ENCODE measurements at places on chromosomes 13 and 19. TPM values are rescaled to one million over a fixed set of nuclear protein-coding genes. Genes with fewer than 3 reads are reported as not detected.

JAK3 gene
- 105 TPM for total RNA-seq

DNA sequence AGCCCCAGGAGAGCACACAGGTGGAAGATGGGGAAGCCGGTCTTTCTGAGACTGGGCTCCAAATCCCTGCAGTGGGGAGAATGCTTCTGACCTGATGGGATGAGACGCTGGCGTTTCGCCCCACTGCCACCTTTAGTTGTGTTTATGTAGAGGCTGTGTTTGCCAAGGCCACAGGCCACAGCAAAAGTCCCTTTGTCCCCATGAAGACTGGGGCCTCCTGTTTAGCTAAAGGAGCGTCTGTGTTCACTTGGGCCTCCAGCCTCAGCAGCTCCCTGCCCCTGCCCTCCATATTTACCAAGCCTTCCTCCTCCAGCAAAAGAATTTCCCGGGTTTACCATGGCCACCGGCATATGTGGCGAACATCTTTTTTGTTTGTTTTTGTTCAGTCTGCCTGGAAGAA is 10.4 kb upstream of the KLK14 start:
- no peak overlapping the region for H3K4me3 ChIP-seq
- peaks cover 19% of the 10 kb centered on the region for H3K4me1 ChIP-seq
- H3K27ac ChIP-seq = no peak overlapping the region
- no peaks in the 10 kb centered on the region for H3K27me3 ChIP-seq
- peaks cover 4% of the 10 kb centered on the region for H3K36me3 ChIP-seq
- no peak for DNase-seq

SIGLEC5 gene
- total RNA-seq = 1.0 TPM

CAPN12 gene
- total RNA-seq = 51.0 TPM

RNF225 gene
- 0.39 TPM for total RNA-seq

DNA sequence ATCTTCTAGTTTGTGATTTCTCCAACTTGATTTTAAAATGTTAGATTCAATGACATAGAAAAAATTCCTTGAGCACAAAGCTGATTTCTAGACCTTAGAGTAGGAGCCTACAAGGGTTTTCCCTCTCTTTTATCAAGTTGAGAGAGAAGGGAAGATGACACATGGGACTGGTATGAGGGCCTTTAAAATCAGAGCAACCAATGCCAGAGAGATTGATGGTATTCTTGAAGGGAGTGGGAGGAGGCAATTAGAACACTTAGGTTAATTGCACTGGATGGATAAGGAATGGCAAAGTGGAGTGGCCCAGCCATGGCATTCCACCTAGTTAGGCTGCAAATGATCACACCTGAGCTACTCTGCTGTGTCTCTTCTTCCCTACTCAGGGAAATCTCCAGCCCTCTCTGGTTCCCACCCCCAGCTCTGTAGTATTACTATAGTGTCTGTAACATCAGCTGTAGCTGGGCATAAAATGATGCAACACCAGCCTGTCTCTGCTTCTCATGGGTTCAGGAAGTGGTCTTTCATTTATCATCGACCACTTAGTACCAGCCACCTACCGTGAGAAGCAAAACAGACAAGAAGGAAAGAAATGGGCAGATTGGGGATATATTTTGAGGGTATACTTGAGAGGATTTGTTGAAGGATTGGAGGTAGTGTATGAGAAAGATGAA is 333.6 kb downstream of the DLEU7 start:
- H3K27ac ChIP-seq = no peak overlapping the region
- H3K36me3 ChIP-seq = no peaks in the 10 kb centered on the region
- H3K4me1 ChIP-seq = peaks cover 15% of the 10 kb centered on the region
- no peak overlapping the region for H3K4me3 ChIP-seq
- no peaks in the 10 kb centered on the region for H3K27me3 ChIP-seq

- no peaks in the 10 kb centered on the region for H3K27me3 ChIP-seq
- no peak overlapping the region for H3K4me3 ChIP-seq
- H3K27ac ChIP-seq = no peak overlapping the region
- H3K36me3 ChIP-seq = peaks cover 34% of the 10 kb centered on the region
- no peak for DNase-seq
- H3K4me1 ChIP-seq = no peaks in the 10 kb centered on the region
Measured at GRCh38 chr13:33832872-33833271, 14.9 kb downstream of the RFC3 start.

LILRA1 gene
- total RNA-seq = 6.1 TPM

NALCN gene
- total RNA-seq = not detected

DNA sequence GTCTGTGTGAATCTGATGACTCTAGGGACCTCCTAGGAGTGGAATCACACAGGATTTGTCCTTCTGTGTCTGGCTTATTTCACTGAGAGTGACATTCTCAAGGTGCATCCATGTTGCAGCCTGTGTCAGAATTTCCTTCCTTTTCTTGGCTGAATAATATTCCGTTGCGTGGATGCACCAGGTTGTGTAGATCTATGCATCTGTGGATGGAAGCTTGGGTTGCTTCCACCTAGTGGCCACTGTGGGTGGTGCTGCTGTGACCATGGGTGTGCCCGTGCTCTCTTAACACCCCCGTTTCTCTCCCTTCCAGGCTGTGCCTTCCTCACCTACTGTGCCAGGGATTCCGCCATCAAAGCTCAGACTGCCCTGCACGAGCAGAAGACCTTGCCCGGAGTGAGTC is 26.2 kb downstream of the CELF5 start:
- no peak overlapping the region for H3K4me3 ChIP-seq
- H3K27ac ChIP-seq = no peak overlapping the region
- no peaks in the 10 kb centered on the region for H3K36me3 ChIP-seq

GRCh38 chr19:46766569-46767317 is 20.5 kb upstream of the STRN4 start:
- no peak overlapping the region for H3K4me3 ChIP-seq
- H3K4me1 ChIP-seq = peaks cover 5% of the 10 kb centered on the region
- H3K27me3 ChIP-seq = no peaks in the 10 kb centered on the region
- H3K36me3 ChIP-seq = no peaks in the 10 kb centered on the region
- no peak overlapping the region for H3K27ac ChIP-seq
- peak; percentile 45 for DNase-seq

DNA sequence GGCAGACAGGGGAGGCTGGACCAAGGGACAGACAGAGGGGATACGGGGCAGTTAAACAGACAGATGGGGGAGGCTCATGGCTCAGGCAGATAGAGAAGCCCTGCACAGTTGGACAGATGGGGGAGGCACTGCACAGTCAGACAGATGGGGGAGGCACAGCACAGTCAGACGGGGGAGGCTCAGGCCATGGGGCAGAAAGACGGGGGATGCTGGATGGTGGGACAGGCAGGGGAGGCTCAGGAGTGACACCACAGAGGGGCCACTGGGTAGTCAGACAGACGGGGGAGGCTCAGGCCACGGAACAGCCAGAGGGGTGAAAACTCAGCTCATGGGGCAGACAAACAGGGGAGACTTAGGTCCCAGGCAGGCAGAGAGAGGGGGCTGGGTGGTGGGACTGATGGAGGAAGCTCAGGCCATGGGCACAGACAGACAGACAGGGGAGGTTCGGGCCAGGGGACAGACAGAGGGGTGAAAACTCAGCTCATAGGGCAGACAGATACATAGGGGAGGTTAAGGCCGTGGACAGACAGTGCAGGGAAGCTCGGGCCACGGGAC is 886 bp downstream of the MFSD12 start:
- H3K27me3 ChIP-seq = no peaks in the 10 kb centered on the region
- peak overlapping the region; percentile 40 for H3K4me3 ChIP-seq
- H3K27ac ChIP-seq = no peak overlapping the region
- peaks cover 54% of the 10 kb centered on the region for H3K4me1 ChIP-seq
- no peak for DNase-seq

DNA sequence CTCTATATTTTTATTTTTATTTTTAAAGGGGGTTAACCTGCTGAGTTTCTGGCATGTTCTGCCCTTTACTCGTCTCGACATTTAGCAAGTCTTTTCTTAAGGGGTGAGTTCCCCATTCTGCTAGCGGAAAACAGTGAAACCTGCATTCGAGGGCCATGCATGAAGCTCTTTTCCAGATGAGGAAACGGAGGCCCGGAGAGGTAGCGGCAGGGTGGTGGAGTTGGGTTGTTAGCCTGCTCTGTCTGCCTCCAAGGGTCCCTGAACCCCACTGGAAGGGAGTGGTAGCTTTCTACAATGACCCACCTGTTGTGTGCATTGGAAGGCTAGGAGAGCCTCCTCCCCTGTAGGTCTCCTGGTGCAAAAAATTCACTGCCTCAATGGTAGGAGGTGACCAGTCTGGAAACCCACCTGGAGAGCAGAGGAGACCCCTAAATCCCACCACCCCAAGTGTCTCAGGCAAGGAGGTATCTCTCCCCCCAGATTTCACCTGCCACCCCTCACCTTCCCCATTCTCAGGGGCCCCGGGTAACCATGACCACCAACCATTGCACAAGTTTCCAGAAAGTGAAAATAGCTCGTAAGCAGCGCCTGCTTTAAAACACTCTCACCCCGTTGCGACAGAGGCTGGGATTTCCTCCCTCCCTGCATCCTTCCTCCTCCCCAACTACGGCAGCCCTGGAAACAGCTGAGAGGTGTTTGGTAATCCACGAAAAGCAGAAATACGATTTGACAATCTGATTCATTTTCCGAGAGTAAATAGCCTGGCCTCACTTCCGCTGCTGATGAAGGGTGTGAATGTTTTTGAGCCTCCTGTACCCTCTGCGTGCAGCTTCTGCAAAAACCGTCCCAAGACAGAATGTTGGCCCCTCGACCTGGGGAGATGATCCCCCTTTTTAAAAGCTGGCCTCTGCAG is 3.5 kb downstream of the KLF2 start:
- peaks cover 66% of the 10 kb centered on the region for H3K4me1 ChIP-seq
- H3K36me3 ChIP-seq = peaks cover 42% of the 10 kb centered on the region
- no peaks in the 10 kb centered on the region for H3K27me3 ChIP-seq

IGFL3 gene
- total RNA-seq = not detected

DNA sequence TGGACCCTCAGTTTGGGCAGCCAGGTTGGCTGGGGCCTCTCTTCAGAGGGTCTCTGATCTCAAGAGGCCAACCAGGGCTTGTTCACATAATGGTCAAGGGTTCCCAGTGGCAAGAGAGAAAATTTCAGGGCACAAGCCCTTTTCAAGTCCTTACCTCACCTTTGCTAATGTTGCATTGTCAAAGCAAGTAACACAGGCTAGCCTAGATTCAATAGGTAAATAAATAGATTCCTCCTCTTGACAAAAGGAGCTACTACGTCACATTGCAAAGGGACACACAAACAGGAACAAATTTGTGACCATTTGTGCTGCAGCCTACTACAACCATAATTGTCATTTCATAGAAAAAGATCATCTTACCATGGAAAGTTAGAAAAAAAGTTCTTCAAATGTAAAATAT is 33.9 kb upstream of the FRY start:
- no peak for DNase-seq
- no peak overlapping the region for H3K27ac ChIP-seq
- peaks cover 5% of the 10 kb centered on the region for H3K4me1 ChIP-seq
- H3K4me3 ChIP-seq = no peak overlapping the region
- no peaks in the 10 kb centered on the region for H3K36me3 ChIP-seq
- H3K27me3 ChIP-seq = no peaks in the 10 kb centered on the region

DNA sequence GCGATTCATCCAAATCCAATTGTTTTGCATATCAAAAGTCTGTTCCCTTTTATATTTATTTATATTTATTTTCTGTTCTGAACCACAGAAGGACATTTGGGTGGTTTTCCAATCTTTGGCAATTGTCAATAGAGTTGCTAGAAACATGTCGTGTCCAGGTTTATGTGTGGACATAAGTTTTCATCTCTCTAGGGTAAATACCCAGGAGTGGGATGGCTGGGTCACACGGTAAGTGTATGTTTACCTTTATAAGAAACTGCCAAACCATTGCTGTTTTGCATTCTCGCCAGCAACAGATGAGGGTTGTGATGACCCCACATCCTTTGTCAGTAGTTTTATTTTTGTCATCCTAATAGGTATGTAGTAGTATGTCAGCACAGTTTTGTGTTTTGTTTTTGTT is 12.5 kb downstream of the AP1M1 start:
- H3K4me3 ChIP-seq = no peak overlapping the region
- no peak for DNase-seq
- peaks cover 59% of the 10 kb centered on the region for H3K36me3 ChIP-seq
- no peak overlapping the region for H3K27ac ChIP-seq
- no peaks in the 10 kb centered on the region for H3K27me3 ChIP-seq

Measured in natural killer cell (primary cell).